NCI-H69 (cell line): ENCODE measurements at places on chromosomes 5 and 9.
A peak's percentile ranks its signal among the peaks of the same experiment; 100 is the strongest.

- no peak for DNase-seq
Measured at GRCh38 chr9:5868235-5868634, 22.5 kb upstream of the MLANA start.

DNA sequence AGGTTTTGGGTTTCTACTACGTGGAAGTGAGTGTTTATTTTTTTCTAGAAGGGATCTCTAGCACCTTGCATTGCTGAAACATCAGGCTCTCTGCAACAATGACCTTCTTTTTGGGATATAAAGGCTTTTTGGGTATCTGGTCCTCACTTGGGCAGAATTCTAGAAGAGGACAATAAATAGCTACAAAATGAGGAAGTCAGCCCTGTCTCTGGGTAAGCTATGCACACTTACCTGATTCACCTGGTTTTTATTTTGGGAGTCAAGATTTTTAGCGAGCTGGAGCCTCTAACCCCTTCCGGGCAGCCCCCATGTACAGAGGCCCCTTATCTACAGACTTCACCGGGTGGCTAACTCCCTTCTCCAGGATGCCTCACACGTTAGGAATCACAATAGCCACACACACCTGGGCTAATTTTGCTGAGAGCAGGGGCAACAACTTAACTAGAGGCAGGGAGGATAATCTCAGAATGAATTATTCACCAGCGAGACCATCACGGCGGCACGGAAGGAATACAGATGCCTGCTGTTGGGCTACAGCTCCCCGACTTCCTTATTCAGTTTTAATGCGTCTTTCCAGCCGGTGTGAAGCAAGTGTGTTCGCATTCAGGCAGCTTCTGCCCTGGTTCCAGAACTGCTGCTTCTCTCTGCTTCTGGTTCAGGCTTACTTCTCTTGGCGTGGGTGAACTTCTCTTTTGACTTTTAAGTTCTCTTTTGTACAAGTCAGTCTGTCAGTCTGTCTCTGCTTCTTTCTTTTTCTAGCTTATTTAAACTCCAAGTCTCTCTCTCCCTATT, 341.0 kb upstream of the PANK3 start:
- no peak for DNase-seq

- peak; percentile 59 for DNase-seq
Measured at GRCh38 chr5:81751836-81752643, 1.1 kb upstream of the SSBP2 start.

GRCh38 chr5:139077899-139078298, 120.3 kb downstream of the SIL1 start:
- no peak for DNase-seq

DNA sequence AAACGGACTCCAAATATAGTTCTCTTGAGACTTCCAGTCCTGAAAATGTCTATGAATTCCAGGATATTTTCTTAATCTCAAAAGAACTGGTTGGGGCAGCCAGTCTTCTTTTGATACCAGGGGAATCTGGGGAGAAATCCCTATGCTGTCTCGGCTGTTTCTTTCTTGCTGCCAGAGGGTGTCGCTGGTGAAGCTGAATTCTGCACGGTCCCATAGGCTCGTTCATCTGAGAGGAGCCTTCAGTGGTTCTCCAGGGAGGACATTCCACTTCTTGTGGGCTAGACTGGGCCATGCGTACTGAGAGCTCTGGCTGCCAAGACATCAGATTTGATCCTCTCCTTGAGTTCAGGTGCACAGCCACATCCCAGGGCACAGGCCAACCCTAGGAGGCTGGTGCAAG, 155.0 kb upstream of the CLINT1 start:
- no peak for DNase-seq
